ENCODE measurements at places on chromosomes 6 and 20.

- no peak for DNase-seq
These were observed 39.5 kb downstream of the ZDHHC14 start for GRCh38 chr6:157420497-157420896.

DNA sequence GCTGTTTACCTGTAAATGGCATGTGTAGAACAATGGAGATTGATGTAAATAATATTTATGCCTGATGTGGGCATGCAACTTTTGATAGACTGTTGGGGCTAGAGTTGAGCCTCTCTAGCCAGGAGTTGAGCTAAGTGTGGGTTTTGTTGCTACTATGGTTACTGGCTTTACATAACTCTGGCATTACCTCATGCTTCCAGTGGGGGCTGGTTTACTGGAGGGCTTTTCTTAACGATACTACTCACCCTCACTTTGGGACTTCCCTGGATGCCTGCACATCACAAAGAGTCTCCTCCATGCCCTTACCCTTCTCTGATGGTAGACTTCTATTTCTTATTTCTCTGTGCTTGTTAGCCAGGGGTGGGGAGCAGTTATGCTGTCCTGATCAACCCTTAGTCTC is 524.6 kb upstream of the CDH4 start:
- DNase-seq, result no peak

DNA sequence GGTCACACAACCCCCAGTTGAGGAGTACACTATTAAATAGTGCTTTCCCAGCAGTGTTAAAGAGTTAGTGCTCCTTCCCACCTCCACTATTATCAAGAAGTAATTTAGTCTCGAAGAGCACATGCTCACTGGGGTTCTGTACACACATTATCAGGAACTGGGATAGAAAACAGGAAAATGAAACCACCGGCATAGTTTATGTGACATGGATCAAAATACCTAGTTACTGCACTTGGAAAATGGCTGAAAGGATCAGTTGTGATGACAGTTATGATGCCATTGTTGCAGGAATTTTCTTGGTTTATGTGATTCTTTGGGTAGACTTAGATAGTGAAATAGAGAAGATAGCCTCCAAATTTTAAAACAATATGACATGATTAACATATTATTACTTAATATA is 152.9 kb downstream of the AKAP7 start:
- no peak for DNase-seq

DNA sequence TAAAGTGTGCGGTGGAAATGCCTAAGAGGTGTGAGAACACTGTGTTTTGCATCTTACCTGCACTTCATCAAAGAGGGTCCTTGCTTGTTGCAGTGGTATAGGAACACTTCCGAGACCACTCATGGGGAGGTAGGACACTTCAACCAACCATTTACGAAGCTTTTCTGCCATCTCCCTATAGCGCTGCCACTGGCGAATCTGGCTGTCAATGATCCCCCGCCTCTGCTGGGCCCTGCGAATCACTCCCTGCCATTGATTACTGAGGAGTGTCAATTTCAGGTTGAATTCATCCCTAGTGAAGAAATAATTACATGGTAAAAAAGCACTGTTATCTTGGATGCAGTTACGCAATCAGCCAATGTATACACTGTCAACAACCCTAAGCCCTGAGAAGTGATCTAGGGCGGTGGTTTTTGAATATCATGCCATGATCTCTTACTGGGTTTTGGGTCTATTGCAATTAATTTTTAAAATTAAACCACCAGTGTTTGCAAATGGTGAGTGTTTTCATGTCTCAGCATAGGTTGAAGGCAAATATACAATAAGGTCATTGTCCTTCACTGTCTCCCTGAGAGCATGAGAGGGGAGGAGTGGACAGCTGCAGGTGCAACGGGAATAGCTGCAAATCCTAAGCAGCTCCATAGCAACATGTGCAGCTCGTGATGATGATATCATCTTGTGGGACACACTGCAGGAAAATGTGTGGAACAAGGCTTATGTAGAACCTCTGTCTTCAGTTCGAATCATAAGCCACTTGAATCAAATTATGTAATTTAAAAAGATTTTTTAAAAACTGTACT is 400.6 kb downstream of the ESR1 start:
- DNase-seq, result no peak

- DNase-seq, result no peak
These were observed 68.1 kb upstream of the TBXT start for GRCh38 chr6:166235666-166236292.

DNA sequence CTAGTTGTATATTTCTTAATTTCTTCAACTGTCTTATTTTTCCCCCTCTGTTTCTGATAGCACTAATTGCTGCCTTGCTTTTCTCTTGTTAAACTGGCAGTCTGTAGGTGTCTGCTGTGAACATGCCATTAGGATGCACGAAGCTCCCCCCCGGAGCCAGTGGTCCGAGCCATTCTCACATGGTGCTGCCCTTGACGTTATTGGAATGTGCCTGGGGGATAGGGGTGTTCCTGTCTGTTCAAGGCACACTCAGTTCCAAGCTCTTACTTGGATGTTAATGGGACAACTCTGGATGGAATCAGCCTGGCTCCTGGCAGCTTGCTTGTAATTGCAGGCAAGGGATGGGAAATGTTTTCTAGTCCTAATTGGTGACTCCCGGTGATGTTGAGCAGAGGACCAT is 68.4 kb downstream of the RREB1 start:
- DNase-seq, result no peak

DNA sequence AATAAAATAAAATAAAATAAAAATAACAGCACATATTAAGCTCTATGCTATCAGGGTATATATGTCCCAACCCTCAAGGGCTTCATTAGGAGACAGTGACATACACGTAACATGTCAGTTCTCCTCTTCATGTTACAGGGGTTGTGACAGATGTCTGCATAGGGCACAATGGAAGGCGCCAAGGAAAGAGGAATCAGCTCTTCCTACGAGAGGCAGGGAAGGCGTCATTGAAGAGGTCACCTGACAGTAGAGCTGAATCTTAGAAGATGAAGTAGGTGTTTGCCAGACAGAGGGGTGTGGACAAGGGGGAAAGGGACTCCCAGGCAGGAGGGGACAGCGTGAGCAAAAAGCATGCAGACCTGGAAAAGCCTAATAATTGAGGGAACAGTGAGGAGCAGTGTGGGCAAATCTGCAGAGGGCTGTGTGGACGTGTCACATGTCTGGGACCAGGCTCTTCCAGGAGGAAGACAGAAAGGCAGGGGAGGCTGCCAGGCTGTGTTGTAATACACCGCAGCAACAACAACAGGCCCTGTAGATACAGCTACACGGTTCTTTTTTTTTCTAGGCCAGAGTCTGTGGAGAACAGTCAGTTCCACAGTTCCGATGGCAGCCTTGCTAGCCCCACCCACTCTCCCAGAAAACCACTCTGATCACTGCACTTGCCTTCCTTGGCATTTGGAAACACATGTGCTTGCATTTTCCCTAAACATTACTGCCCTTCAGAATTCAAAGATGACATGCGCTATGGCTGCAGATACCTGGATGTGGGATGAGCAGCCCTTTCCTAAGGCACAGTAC is 2.5 kb upstream of the FKBP5 start:
- no peak for DNase-seq

- DNase-seq, result no peak
These were observed 87.7 kb downstream of the HIVEP2 start for GRCh38 chr6:142857233-142857761.

GRCh38 chr20:53786445-53787267 is 193.0 kb upstream of the ZNF217 start:
- no peak for DNase-seq

GRCh38 chr20:1997483-1998192 is 3.8 kb upstream of the PDYN start:
- DNase-seq, result no peak

- no peak for DNase-seq
These were observed 62.3 kb downstream of the STK4 start for GRCh38 chr20:45028424-45029136.

DNA sequence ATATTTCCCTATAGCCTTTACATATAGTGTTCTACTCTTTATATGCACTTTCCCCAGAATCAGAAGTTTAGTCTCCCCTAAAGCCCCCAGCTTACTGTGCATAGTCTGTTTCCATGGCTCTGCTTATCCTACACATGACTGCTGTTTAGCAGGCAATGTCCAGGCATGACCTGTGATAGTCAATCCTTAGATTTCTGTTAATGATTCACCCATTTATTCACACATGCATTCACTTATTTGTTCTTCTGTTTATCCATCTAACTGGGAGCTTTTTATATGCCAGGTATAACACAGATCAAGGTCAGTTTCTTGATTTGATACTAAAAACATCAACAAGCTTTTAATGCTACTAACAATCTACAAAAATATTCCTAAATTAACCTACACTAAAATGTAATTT is 300.8 kb downstream of the PHF3 start:
- no peak for DNase-seq

- DNase-seq, result no peak
These were observed 80.4 kb upstream of the ZNF184 start for GRCh38 chr6:27553123-27553904.

DNA sequence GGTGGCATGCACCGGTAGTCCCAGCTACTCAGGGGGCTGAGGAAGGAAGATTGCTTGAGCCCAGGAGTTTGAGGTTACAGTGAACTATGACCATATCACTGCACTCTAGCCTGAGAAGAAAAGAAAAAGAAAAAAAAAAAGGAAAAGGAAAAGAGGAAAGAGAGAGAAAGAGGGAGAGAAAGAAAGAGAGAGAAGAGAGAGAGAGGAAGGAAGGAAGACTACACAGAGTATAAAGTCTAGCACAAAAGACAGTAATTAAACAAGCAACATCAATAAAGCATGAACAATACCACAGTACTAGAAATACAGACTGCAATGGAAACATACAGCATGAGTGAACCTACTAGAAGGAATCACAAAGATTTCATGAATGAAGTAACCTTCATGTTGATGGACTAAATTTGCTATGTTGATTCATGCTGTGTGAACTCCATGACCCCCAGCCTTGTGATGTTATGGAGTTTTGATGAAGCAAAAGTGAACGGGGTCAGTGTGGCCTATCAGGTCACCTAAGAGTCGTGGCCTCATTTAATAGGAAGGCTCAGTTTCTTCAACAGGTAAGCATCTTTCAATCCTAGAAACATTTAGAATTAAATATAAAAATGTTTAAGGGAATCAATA is 57.6 kb downstream of the NUDT3 start:
- DNase-seq, result no peak

GRCh38 chr20:32581839-32582658 is 3.1 kb downstream of the NOL4L start:
- no peak for DNase-seq

DNA sequence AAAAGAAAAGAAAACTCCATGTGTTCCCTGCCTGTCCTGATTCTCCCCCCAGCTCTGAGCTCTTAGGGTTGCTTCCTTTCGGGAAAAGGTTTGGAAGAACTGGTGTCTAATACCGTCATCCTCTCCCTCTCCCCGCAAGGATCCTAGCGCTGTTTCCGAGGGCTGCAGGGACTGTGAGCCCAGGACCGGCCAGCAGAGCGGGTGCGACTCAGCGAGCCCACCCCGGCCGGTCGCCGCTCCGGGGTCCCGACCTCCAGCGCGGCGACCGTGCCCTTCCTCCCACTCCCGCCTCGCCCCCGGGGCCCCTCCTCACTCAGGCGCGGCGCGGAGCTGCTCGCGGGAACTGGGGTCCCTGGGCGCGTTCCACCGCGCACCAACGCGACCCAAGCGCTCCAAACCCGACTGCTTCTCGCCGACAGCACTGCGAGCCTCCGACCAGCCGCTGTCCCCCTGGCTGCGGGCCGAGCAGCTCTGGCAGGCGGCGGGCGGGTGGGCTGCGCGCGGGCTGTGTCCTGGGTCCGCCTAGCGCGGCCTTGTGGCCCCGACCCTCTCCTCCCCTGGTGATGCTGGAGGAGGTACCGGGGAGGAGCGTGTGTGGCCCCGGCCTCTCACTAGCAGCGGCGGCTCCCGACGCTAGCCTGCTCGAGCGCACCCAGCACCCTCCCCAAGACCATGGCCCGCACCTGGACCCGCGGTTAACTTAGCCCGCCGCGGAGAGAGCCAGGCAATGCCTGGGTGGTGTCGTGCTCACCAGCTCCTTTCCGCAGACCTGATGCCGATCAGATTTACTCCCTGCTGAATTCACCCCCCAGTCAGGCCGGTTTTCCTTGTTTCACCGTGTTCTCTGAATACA is at the start of gene PLA2G7:
Gene PLA2G7, minus strand, starts transcription at position 509 of the 853 bp plus-strand sequence. CDS start 12,484 bp downstream, outside the sequence.
- DNase-seq, result no peak

GRCh38 chr6:148989585-148989984 is 242.8 kb downstream of the UST start:
- no peak for DNase-seq

DNA sequence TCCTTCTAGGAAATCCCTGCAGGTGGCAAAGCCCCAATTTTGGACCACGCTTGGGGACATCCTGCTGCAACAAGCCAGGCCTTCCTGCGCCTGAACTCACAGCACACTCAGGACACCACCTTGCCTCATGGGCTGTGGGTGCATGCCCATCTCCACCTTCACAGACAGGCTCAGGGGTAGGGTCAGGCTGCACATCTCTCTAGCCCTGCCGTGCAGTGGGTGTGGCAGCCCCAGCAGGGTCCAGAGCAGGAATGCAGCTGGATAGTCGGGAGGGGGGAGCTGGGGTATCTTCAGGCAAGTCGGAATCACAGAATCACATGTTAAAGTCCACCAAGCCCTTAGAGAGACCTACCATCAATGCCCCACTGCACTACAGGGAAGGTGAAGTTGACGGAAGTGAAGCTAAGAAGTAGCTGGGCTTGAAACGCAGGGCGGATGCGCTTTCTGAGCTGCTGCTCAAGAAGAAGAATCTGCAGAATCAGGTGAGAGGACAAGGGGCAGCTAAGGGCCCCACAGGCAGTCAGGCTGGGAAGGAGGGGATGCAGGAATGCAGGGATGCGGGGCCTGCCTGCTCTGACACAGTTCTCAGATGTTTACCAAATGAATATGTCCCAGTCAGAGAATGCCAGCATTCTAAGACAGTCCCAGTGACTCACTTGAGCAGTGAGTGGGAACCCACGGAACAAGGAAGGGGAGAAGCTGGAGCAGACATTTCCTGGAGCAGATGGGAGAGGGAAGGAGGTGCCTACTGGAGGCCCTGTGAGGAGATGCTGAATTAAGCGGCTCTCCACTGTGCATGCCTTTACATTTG is 11.3 kb downstream of the SERPINB6 start:
- no peak for DNase-seq

- DNase-seq, result no peak
These were observed 36.7 kb upstream of the ASXL1 start for GRCh38 chr20:32321390-32321789.

DNA sequence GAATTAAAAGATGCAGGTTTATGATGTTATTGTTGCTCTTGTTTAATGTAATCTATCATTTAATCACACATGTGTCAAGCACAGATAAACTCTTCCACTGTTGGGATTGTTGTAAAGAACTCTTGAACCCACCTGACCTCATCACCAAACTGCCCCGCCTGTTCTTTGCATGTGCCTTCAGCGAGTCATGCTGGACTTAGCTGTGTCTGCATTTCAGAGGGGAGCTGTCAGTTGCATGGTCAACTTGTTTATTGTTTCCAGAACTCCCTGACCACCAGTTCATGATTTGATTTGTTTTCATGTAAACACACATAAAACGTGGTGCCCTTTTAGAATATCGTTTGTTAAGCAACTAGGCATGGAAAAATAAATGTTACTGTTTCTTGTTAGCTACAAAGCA is 93.6 kb downstream of the KHDC1L start:
- no peak for DNase-seq

GRCh38 chr20:33404281-33404680 is 3.0 kb upstream of the CDK5RAP1 start:
- no peak for DNase-seq

- no peak for DNase-seq
These were observed 8.8 kb upstream of the SRSF6 start for GRCh38 chr20:43448748-43449535.

GRCh38 chr6:5580736-5581581 is 319.6 kb downstream of the FARS2 start:
- DNase-seq, result no peak

Measured in NCI-H1436 treated with DMSO at 0.1 percent for 48 hours (cell line).